Activated CD8-positive, alpha-beta memory T cell treated with anti-CD3 and anti-CD28 coated beads for 48 hours (primary cell): ENCODE measurements at places on chromosomes 1 and 21.

GRCh38 chr1:78333502-78333901 lies 157.3 kb upstream of the PTGFR start:
- no peak for DNase-seq

DNA sequence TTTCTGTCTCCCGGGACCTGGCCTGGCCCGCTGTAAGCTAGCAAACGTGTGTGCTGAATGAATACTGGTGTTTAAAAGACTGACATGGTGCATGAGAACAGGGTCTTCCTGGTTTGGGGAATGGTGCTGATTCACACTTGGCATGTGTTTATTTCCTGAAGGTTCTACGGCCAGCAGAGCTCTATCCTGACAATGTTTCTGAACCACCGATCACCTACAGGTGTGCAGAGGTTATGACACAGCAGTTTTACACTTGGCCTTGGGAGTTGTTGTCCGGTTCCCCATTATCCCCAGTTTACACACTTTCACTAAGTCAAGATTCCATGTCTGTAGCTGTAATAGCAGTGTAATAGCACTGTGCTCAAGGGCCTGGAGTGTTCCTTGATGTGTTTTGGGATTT lies 127.3 kb downstream of the ROR1 start:
- DNase-seq: no peak

GRCh38 chr1:54417123-54417522 lies 10.9 kb upstream of the SSBP3 start:
- no peak for DNase-seq

DNA sequence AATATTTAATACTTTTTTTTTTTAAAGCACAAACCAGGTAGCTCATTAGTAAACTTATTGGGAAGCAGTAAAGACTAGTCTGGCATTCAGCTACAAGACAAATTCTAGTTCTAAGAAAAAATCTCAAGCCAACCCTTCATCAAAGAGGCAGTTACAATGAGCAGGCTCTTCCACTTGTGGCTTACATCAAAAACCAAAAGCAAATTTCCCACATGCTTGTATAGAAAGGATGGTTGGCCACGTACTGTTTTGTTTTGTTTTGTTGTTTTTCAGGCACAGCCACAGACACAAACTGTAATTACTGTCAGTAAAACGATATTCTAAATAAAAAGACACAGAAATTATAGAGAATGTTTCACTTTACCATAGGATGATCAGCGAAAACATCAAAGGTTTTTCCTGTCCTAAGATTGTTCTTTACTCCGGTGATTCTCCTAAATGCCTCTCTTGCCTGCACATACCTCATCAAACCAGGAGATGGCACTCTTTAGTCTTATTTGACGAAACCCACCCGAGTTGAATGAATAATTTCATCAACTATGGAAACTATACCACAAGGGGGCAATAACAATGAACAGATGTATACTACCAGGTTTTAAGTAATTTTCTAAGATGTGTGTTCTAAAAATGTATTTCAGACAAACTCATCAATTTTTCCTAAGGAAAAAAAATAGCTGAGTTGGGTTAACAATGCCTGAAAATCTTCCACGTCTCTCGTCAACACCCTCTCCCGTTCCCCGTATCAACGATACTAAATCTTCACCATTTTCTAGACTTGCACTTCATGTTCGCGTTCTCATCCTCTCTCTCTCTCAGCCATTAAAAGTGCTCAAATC lies 26.9 kb downstream of the RPL5 start:
- no peak for DNase-seq

- DNase-seq: no peak
These were observed 328 bp upstream of the KRTAP10-8 start for GRCh38 chr21:44611551-44611950.
